CD4-positive, alpha-beta memory T cell (primary cell): ENCODE measurements at places on chromosomes 7 and 10.

- no peak for DNase-seq
These were observed 281.9 kb downstream of the CAMK1D start for GRCh38 chr10:12631216-12631615.

DNA sequence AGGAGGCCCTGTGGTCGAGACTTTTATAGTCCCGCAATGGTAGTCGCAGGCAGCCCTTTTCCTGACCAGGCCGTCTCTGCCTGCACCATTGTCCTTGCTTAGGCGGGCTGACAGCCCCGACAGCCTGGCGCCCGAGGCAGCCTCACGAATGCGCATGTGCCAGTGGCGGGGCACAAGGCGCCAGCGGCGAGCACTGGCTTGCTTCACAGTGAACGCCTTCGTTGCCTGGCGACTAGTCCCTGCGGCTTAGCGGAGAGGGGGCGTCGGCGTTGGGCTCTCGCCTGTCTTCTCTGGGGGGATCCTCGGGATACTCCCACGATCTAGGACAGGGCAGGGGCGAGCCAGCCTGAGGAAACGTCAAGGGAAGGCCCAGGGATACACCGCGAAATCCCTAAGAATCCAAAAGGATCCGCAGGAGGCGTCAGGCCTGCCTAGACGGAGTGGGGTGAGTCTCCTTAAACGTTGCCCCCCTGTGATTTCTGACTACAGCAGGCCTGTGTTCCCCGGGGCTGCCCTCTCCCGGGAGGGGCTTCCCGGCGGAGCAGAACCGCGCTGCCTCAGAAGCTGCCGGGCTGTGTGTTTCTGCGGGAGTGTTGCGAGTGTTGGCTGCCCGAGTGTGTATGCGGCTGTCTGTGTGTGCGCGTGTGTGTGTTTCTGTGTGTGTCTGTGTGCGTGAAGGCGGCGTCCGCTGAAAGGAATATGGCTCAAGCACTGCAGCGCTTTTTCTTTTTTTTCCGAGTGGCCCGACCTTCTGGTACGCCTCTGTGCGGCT lies 20.5 kb upstream of the ZNF273 start:
- no peak for DNase-seq

DNA sequence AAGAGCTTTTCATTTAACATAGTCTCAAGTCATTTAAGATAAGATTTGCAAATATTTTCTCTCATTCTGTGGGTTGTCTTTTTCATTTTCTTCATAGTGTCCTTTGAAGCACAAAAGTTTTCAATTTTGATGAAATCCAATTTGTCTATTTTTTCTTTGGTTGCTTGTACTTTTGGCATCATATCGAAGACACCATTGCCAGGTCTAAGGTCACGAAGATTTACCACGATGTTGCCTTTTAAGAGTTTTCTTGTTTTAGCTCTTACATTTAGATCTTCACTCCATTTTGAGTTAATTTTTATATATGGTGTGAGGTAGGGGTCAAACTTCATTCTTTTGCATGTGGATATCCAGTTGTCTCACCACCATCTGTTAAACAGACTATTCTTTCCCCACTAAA lies 34.7 kb downstream of the TMEM270 start:
- no peak for DNase-seq

- no peak for DNase-seq
These were observed 40.4 kb upstream of the ATRNL1 start for GRCh38 chr10:115052728-115053127.

DNA sequence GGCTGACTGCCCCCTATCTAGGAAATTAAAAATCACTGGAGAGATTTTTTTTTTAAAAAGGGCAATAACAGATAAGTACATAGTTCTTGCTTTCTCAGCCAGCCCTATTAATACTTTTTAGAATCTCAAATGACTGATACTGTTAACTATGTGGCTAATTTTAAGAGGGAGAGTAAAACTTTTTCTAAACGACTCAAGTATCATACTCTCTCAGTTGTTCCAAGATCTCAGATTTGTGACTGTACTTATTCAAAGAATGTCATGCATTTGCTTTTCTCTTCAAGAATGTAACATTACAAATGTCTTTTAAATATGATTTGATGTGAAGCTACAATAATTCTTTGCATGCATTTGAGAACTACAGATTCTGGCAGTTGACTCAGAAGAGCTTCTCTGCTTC lies 55.4 kb upstream of the RAB11FIP2 start:
- DNase-seq: no peak

DNA sequence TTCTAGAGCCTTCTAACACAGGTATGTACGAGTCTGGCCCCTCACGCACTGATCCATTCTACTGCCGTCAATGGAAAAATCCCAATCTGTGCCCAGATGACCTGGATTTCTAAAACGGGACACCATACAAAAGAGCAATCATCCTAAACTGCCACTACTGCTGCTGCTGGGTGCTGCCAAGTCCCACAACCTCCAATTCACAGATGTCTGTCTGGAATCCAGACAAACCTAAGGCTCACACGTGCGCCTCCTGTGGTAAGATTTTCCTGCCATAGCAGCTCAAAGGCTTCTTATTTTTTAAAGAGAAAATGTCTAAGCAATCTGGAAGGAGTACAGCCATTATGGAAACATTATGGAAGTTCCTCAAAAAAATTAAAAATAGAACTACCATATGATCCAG lies 40.9 kb downstream of the JCAD start:
- DNase-seq: no peak

DNA sequence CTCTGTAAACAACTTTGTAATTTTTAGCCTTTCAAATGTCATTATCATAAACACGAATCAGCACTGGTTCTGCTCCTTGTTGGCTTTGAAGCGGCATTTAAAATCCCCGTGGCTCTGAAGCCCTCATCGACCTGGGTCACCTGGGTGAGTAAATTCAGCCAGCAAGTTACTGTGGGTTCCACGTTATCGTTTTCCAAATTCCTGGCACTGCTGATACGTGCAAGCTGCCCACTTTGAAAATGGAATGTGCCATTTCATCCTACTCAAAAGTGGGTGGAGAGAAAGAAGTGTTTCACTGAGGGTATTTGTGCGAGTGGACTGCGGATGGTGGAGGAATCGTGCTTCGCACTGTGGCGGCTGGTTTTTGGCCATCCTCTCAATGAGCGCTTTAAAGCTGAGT lies 281.7 kb downstream of the KLF6 start:
- DNase-seq: no peak

DNA sequence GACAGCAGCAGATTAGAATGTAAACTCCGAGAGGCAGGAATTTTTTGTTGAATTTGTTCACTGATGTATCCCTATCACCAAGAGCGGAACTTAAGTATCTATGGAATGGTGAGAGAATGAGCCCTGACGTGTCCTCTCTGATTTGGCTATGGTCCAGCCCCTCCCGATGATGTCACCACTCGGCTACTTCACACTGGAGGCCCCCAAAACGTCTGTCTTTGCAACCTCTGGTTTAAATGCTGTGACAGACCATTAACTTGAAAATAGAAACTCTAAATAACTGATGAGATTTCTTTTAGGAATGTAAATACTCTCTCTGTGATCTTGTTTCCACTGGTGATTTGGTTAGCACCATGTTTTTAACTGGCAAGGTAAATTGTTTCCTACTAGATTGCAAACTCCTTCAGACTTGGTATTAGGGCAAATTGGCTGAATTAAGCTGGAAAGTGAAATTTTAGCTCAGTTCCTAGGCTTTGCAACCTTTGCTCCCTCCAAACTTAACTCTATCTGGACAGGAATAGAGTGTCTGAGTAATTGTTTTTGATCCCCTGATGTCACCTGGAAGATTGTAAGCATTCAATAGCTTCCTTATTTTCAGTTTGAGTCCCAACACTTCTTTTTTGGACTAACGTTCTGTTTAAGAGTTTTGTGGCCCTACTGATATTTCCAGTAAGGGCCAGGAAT lies 19.1 kb downstream of the SLC16A12 start:
- DNase-seq: no peak

DNA sequence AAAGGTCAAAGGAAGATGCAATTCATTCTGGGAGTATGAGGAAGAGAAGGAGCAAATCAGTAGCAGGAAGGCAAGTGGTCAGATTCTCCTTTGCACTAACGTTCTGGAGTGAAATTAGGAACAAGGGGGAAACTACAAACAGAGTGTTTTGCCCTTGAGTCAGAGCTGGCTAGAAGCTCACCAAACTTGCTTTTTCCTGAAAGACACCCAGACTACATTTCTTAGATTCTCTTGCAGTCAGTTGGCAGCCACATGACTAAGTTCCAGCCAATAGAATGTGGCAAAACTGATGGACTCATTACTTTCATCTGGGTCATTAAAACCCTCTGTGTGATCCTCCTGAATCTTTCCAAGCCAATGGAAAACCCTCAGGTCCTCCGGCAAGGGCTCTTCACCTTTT lies 18.6 kb upstream of the DLX5 start:
- DNase-seq: no peak

GRCh38 chr10:32957341-32958084 lies 517 bp downstream of the ITGB1 start:
- DNase-seq: peak; percentile 28

DNA sequence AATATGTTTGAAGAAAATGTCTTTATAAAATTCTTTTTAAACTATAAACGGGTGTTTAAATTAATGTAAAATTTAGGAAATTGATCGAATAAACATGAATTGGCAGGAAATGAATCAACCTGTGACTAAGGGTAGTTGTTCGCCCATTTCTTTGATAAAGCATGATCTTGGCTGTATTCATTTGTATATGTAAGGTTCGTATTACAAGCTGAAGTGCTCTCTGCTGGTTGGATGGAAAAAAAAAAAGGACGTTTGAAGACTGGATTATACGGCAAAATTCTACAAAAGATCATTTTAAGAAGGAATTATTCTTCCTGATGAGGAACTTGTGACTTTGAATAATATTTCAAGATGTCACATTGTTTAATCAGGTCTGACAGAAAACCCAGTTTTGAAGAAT lies 185.4 kb upstream of the ANK3 start:
- no peak for DNase-seq

DNA sequence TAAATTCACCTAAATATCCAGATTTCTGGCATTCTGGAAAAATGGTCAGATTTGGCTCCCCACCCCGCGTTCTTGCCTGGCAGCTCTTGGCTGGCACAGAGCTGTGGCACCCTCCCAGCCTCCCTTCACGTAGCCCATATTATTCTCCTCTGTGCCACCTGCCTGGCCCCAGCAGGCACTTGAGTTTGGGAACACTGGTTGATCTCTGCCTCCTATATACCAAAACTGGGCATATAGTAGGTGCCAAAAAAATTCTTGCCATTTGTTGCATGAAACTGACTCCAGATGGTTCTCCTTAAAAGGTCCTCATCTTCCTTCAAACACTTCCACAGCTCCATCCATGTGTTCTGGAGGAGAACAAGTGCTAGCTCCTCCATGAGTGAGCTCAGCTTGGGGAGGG lies 167.0 kb downstream of the RPS24 start:
- no peak for DNase-seq

DNA sequence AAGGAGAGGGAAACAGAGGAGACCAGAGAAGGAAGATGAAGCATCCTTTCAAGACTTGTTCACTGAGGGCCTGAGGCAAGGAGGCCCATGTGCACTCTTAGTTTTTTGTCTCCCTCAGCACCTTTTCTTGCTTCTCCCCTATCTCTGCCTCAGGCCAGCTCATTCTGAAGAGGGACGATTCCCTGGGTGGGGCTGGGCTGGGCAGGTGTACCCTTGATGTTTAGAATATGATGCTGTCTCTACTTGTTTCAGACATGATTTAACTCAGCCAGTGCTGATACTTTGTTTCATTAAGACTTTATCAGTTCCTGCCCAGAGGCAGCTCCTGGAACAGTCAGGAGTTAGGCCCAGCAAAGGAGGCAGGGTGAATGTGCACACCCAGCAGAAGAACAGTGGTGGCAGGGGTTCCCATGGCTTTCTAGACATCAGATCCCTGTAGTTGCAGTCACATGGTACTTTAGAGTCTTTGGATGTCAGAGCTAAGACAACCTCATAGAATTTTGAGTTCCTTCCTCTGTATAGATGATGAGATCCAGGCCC lies 3.4 kb downstream of the PRXL2A start:
- DNase-seq: no peak

DNA sequence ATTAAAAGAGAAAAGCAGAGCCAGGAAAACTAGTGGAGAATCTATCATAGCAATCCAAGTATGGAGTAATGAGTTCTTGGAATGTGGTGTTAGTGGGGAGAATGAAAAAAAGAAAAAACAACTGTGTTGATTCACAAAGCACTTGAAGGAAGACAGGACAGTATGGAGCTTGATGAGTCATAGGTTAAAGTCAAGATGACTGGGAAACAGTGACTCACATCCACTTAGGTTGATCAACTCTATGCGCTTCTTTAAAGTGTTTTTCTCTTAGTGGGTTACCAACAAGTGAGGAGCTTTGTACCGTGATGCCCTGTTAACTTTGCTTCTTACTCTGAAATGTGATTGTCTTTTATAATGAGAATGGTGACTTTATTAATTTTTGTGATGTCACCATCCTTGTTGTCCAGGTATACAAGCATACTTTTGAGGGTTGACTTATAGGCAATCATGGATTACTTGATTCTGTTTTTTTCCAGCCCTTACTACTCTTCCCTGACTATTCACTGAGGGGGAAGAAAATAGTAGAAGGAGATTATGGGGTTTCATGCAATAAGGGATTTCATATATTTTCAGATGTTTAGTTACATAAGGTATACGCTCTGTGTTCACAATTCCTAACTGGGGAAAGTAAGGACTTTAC lies 32.1 kb upstream of the MDFIC start:
- DNase-seq: peak; percentile 60

DNA sequence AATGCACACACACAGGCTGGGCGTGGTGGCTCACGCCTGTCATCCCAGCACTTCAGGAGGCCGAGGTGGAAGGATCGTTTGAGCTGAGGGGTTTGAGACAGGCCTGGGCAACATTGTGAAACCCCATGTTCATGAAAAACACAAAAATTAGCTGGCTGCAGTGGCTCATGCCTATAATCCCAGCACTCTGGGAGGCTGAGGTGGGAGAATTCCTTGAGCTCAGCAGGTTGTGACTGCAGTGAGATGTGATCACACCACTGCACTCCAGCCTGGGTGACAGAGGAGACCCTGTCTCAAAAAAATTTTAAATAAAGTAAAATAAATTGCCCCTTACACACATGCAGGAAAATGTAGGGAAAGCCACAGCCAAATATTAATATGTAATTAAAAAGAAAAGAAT lies 44.1 kb downstream of the RNF32 start:
- DNase-seq: no peak

GRCh38 chr10:78672918-78673317 lies 395.8 kb upstream of the ZMIZ1 start:
- DNase-seq: no peak

DNA sequence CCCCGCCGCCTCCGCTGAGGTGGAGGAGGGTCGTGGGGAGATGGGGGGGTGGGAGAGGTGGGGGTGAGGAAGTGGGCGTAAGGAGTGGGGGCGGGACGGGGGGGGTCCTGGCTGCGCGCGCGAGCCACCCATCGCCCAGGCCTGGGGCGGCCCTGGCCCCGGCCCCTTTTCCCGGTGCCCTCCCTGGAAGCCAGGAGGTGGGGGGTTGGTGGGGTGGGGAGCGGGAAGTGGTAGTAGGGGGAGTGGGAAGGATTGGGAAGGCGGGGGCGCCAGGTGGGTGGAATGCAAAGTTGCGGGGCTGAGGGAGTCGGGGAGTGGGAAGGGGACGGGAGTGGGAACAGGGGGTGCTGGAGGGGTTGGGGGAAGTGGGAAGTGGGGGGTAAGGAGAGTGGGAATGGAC lies 319 bp upstream of the MMD2 start:
- no peak for DNase-seq
